ENCODE measurements at places on chromosomes 1 and 21.

DNA sequence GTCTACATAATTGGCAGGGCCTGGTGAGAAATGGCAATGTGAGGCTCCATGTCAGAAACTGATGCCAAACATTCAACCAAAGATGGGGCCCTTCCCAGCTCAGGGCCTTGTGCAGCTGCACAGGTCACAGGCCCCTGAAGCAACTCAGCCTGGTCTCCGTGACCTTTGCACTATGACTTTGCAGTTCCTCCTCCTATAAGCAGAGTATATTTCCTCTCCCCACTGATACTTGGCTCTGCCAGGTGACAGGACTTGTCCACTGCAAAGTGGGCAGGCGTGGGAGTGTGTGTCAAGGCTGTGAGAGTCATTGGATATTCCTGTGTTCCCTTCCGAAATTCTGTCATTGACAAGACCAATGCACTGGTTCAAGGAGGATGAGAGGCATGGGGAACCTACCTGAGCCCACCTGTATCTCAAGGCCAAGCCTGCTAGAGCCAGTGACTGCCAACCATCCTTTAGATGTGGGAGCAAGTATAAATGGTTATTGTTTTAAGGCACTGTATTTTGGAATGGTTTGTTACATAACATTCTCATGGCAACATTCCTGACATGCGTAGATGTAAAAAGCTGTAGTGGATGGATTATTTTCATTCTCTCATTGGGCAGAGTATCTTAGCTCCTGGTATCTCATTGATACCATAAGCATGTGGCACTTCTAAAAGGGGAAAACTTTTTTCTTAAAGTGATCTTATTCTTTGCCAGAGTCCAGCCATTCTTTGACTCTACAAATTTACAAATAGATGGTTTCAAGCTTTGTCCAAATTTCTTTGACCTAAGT lies 75.2 kb downstream of the CNIH3 start:
- DNase-seq, result no peak

GRCh38 chr1:190104961-190105360 lies 372.7 kb downstream of the BRINP3 start:
- DNase-seq, result no peak

GRCh38 chr1:156781585-156782186 lies 14.4 kb downstream of the PRCC start:
- DNase-seq, result no peak

GRCh38 chr1:46784666-46785065 lies 14.2 kb upstream of the CYP4B1 start:
- DNase-seq, result no peak

GRCh38 chr1:207849646-207850045 lies 61.3 kb downstream of the CD34 start:
- no peak for DNase-seq

- DNase-seq, result peak; percentile 13
Observed at GRCh38 chr1:166884040-166884642, 8.1 kb upstream of the TADA1 start.

DNA sequence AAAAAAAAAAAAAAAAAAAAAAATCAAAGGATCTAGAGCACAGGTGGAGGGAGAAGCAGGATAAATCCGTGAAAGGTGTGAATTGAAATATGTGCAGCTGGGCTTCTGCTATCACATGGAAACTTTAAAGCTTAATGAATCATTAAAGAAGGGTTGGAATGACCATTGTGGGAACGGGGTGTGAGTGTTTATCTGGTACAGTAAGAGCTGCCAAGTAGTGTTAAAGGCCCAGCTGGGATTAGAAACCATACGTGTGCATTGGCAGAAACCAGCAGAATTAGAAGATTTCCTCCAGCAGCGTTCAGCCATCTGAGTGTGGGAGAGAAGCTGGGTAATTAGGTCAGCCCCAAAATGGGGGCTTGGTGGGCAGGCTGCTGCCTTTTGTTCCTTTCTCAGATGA lies 13.5 kb downstream of the FALEC start:
- no peak for DNase-seq

All from CD8-positive, alpha-beta memory T cell (primary cell).